Activated naive CD4-positive, alpha-beta T cell treated with anti-CD3 and anti-CD28 coated beads, Interleukin-2, amount 50 U/mL, for 16 hours (primary cell): ENCODE measurements at places on chromosomes 7 and 10.

GRCh38 chr7:157509226-157509625 lies 172.4 kb downstream of the DNAJB6 start:
- DNase-seq = no peak

- no peak for DNase-seq
Measured at GRCh38 chr10:121830101-121830500, 97.7 kb downstream of the ATE1 start.

DNA sequence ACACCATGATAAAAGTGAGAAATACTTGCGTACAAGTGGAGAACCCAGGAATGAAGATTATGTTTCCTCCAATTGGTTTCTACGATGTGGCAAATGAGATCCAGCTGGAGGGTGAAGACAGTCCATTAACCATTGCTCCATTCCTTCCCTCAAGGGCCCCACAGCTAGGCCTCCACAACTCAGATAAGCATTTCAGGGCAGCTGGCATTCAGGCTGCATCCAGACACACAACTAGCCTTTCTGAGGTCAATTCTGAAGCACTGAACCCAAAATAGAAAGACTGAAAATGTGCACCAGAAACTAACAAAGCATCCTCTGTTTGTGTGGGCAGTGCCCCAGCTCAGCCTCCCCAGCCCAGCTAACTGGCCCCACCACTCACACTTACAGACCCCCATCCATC lies 94.8 kb downstream of the GSAP start:
- no peak for DNase-seq

DNA sequence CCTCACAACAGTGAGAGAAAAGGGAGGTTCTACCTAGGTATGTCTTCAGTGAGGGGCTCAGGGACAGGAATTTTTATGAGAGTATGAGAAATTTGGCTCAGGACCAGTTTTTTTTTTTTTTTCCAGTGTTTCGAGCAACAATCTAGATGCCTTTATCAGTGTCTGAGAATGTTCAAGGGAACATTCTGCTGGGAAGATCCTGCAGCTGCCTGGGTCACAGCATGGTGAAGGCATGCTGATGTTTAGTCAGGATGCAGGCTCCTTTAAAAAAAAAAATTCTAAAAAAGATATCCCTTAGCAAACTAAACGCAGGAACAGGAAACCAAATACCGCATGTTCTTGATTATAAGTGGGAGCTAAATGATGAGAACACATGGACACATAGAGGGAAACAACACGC lies 31.0 kb downstream of the SBDS start:
- DNase-seq = no peak

- DNase-seq = no peak
Measured at GRCh38 chr10:112852306-112852705, 97.7 kb upstream of the TCF7L2 start.

DNA sequence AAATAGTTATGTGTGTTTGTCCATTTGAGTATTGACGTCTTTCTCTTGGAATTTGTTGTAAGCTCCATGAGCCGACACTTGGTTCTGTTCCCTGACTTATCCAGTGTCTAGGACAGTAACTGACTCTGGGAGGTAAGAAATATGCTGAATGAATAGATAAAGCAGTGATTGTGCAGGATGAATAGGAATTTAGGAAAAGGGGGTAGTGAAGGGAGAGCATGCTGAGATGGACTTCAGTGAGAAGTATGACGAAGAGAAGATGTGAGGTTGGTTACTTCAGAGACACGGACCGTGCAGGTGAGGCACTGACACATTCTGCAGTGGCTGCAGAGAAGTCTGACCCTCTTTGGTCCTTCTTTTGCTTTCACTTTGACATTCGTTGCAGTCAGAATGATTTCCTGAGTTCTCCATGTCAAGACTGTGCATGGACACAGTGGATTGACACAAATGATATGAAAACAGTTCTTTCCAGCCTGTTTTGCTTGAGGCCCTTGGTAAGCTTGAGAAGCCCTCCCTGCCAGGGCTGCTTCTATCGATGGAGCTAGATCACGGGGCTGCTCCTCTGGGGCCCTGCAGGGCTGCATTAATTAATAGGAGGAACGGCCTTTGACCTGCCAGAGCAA lies 261.5 kb upstream of the SORCS1 start:
- no peak for DNase-seq
